NCI-H526 (cell line): ENCODE measurements at places on chromosomes 2 and 18.

DNA sequence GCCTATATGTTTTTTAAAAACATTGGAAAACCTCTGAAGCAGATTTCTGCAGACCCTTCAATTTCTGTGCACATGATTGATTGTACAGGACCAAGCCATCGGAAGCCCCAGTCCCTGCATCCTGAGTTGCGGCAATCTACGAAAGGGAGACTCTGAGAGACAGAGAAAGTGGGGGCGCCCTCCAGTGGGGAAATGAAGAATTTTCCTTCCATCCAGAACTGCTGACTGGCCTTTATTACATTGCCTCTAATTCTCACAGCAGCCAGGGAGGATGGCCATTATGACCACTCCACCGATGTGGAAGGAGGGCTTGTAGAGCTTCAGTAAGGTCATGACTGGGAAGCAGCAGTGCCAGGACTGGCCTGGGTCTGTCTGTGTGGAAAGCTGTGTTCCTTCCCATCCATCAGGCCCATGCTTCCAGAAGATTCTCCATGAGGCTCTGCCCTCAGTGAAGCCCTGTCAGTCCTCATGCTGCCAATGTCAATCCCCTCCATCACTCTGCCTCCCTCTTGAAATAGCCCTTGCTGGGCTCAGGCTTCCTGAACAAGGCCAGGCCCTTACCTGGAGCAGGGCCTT is 20.0 kb upstream of the RESP18 start:
- peak; percentile 78 for DNase-seq

DNA sequence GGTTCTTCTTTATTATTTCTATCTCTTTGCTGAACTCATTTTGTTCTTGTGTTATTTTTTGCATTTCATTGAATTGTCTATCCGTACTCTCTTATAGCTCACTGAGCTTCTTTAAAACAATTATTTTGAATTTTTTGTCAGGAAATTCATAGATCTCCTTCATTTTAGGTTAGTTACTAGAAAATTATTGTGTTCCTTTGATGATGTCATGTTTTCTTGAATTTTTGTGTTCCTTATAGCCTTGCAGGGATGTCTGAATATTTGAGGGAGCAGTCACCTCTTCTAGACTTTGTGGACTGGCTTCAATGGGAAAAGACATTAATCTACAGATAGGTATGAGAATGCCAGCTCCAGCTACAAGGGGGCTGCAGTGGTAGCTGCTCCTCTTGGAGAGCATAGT is 20.7 kb upstream of the OSBPL6 start:
- DNase-seq = no peak

GRCh38 chr18:11025671-11026070 is 123.7 kb downstream of the PIEZO2 start:
- DNase-seq = no peak

DNA sequence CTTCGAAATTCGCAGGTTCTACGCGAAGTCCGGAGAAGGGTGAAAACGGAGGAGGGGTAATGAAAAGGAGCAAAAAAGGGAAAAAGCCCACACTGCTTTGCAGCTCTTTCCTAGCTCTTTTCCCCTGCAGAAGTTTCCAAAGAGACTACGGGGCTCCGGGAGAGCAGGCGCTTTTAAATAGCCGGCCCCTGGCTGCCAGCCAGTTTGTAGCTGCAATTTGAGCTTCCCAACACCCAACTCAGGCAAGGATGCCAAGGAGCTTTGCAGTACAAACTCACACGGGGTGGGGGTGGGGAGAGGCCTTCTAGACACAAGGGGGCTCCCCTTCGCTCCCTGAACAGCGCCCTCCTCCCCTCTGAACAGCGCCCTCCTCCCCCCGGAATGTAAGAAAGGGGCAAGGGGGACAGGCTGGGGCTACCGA is at the start of gene IGFBP5:
Gene IGFBP5 (minus strand): TSS at position 149 of the 421 bp plus-strand sequence. CDS start 774 bp downstream, outside the sequence.
- DNase-seq = peak; percentile 30

GRCh38 chr2:178679891-178680290 is 127.3 kb downstream of the TTN start:
- DNase-seq = no peak

DNA sequence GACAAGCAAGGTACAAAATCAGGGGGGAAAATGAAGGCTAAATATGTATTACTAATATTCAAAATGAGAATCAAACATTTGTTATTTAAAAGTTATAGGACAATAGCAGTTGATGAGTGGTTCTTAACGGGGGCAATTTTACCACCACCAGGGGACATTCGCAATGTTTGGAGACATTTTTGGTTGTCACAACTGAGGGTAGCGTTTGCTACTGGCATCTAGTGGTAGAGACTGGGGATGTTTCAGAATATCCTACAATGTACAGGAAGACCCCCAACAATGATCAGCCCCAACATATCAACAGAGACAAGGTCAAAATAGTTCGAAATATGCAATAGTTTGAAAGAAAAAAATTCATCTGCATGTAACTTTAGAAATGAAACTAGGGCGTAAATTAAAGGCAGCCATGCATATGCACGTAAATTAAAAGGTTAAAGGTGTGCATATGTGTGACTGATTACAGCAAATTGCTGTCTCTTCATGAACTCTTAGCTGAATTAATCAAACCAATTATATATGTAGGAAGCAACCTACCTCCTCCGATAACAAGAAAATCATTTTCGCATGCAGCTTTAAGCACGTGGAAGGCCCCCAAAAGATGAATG is 61.2 kb upstream of the CUL3 start:
- DNase-seq = peak; percentile 92

DNA sequence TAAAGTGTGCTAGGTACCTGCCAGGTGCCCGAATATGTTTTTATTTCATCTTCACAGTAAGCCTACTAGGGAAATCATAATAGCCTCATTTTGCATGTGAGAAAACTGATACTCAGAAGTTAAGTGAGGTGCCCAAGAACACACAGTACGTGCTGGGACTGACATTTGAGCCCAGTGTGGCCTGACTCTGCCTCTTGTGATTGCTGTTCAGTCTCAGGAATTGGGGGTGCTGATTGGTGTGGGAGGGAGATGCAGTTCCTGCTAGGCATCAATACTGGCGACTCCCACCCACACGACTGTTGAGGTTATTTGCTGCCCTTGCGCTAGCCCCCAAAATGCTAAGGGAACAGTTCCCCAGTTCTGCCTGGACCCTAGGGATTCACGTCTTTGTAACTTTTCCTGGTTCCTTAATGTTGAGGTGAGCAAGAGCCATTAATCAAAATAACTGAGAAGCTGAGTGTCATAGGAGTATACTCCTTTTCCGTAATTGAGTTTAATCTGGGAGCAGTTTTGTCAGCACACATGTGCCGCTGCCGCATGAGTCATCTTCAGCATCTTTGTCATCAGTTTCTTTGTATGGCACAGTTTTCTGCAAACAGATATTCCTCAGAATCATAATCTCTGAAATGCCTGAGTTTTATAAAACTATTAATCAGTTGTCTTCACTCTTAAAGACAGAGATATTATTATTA is 120.7 kb downstream of the NCK2 start:
- DNase-seq = peak; percentile 56

- no peak for DNase-seq
Measured at GRCh38 chr2:213266421-213266820, 17.8 kb upstream of the SPAG16 start.

GRCh38 chr2:136356125-136357006 is 238.4 kb upstream of the CXCR4 start:
- DNase-seq = no peak
